ENCODE measurements at places on chromosomes 6 and 20.

DNA sequence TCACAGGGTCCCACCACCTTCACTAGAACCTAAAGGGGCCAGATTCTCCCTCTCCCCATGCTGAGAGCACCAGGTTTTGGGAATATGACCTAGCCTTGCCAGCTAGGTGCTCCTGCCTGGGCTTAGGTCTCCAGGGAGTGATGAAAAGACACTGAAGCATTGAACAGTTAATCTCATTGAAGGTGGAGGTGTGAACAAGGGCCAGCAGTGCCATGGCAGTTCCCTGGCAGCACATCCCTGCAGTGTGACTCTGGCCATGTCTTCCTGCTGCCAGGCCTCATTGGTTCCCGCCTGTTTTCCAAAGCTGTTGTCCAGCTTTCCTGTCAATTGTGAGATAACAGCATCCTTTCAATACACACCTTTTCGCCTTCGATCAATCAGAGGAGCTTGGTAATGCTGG, 10.9 kb downstream of the PPIL6 start:
- DNase-seq: no peak

- no peak for DNase-seq
These were observed 91.0 kb downstream of the COL12A1 start for GRCh38 chr6:75114806-75115205.

DNA sequence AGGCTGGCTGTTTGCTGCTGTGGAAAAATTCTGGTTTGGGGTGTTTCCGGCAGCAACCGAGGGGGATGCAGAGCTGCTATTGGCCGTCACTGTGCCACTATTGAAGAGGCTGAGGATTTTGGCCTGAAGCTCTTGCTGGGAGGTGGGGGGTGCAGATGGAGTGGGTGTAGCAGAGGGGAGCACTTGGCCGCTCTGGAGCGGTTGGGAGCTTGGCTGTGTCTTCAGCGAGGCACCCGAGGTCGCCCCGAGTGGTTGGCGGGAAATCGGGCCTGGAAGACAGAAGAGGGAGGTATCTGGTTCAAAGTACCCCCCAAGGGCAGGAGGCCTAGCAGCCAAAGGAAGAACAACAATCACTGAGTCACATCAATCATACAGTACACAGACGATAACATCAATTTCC, 27.1 kb downstream of the NCOA5 start:
- no peak for DNase-seq

- no peak for DNase-seq
These were observed 17.2 kb upstream of the SPAG4 start for GRCh38 chr20:35598476-35598875.

DNA sequence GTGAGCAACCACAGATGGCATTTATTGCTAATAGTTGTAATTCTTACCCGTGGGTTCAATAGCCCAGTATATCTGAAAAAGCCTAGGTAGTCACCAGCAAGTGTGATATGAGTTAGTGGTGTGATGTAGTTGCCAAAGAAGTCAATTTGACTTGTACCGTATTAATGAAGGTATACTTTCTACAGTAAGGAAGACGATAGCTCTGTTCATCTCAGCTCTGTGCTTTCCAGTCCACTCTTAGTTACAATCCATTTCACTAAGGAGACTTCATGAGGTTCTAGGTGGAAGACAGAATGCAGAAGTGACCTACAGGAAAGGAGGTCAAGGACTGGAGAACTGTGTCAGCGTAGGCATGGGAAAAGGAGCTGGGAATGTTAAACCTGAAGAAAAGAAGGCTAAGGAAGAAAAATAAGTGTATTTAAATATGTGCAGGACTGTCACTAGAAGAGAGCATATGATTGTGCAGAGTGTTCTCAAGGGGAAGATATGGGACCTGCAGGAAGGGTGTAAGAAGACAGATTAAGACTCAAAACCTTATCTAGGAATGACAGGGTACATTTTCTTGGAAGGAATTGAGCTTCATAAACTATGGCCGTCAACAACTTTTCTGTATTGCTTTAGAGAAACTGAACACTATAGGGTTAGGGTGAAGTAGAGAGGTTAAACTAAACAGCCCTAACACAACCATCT, 116.9 kb upstream of the SCGN start:
- DNase-seq: no peak

GRCh38 chr6:36862164-36862847, 12.3 kb downstream of the PPIL1 start:
- no peak for DNase-seq

DNA sequence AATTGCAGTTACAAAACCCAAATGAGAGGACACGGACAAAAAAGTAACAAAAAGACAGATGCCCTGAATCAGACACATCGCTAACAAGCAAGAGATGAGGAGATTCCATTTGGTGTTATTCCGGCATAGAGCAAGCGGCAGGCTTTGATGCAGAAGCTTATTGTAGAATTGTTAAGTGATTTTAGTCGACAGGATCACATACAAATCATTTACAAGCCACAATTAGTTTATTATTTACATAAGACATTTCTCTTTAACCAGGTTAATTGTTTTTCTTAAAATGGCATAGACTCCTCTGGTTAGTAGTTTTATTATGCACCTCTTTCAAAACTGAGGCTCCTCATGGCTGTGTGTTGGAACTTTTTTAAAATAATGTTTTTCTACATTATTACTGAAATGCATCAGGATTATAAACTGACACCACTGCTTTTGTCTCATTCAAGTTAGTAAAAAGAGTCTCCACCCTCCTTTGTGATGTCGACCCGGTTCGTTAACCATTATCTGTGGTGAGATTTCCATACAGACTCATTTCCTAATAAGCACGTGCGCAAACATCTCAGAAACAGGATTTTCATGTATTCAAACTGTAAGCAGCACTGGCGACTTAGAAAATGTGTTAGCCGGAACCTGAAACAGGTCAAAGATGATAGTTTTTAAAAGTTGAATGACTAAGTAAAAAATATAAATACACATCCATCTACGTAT, 119.8 kb downstream of the COL12A1 start:
- DNase-seq: no peak

GRCh38 chr6:90021711-90022110, 127.4 kb downstream of the GJA10 start:
- no peak for DNase-seq

DNA sequence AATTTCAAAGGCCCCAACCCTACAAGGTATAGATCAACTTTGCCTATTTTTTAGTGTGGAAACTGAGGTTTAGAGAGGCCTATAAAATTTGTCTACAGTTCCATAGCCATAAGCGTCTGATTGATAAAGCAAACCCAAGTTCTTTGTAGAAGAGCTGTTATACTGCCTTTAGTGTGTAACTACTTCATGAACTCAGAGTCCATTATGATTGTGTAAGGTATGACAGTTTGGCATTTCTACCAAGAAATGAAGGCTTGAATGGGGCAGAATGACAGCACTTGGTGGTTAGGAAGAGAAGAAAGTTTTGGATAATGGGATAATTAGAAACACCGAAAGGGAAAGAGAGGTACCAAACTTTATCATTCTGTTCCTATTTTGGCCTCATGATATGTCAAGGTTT, 38.1 kb downstream of the SMAP1 start:
- DNase-seq: no peak

DNA sequence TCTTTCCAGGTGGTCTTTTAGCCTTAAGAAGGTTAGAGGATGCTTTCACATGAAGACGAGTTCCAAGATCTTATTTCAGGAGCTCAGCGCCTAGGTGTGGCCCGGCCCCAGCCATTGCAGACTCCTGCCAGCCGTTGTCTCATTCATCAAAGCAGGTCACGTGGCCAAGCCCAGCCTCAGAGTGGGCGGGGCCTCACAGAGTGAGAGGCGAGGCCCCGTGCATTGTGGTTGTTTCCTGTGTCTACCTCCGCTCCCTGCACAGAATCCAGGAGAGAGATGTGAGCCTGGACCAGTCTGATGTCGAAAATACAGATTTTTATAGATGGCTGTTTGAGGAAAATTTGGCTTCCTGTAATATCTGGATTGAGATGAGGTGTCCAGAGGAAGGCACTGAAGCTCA, 49.2 kb upstream of the CST5 start:
- no peak for DNase-seq

GRCh38 chr6:55136916-55137315, 37.4 kb upstream of the HCRTR2 start:
- no peak for DNase-seq

- DNase-seq: no peak
These were observed 184.2 kb upstream of the SPTLC3 start for GRCh38 chr20:12824328-12825225.

DNA sequence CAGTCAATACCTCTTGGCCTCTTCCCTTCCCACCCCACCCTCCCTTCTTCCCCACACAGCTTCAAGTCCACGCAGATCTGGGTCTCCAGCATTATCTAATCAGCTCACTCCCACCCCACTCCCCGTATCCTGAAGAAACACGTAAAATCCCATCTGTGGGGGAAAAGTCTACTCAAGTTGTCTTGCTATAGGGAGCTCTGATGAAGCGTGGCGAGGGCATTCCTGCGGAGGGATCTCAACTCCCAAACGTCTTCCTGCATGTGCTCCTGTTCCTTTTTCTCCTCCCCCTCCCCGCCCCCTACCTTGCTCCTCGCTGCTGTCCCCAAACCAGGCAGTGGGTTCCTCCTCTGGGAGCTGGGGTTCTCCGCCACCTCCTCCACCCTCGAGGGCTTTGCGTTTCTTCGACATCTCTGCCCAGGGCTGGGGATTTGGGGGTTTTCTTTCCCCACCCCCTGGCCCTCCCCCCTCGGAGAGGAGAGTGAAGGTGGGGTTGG, 181.8 kb downstream of the TBXT start:
- no peak for DNase-seq

DNA sequence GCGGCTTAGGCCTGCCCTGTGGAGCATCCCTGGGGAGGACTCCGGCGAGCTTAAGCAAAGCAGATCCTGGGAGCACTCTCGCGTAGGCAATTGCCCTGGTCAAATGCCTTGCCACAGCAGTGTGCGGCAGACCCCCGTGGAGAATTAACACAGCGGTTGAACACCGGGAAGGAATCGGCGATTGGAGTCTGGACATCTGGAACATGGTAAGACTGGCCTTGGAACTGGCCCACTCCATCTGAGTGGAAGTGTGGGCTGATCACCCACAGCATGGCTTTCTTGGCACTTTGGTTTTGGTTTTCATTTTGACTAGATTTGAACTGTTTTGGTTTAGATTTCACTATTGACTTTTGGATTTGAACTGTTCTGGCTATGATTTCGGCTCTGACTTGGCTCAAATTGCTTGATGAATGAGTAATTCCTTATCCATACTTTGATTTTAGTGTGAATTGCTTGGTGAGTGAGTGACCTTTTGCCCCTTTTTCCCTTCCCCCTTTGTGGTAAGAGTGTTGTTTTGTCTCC, 300.7 kb downstream of the RNGTT start:
- no peak for DNase-seq

DNA sequence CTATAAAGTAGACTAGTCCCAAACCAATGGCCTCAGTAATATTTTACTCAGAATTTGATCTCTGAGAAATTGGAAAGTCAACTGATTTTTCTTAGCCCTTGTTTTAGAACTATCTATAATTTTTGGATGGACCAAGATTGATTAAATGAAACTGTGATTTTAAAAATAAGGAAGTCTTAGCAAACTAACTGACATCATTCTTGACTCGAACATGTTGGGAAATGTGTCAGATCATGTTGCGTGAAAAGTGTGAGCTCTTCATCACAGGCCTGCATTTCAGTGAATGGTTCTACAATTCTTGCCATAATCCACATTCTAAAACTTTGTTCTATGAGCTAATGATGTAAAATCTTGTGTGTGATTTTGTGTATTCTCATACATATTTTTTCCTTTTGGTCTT, 11.0 kb downstream of the TNFAIP3 start:
- DNase-seq: no peak

DNA sequence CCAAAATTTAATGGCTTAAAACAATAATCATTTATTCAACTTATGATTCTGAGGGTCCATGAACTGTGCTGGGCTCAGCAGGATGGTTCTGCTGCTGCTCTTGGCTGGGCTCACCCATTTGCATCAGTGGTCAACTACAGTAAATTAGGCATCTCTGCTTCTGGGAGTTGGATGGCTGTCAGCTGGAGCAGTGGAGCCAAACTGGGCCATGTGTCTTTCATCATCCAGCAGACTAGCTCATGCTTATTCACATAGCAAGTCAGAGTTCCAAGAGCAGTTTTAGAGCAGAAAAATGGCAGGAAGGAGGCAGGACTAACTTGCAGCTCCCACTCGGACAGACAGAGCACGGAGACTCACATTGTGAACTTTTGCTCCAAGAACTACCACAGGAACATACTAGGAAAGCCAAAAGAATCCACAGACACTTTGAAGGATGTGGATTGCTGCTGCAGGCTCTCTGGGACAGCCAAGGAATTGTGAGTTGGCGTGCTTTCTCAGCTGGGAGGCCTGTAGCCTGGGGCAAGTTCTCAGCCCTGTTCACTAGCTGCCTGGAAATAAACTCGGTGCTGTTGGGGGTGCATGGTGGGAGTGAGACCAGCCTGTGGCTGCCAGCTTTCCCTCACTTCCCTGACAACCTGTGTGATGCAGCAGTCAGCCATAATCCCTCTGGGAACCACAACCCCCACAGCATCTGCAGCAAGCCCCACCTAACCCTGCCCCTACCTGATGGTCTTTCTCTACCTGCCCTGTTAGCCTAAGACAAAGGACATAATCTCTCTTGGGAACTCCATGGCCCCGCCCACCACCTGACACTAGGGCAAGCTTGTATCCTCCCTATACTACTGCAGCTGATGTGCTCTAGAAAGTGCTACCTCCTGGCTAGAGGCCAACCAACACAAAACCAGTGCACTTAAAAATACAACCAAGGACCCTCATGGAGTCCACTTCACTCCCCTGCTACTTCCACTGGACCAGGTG, 129.0 kb downstream of the JPH2 start:
- no peak for DNase-seq

Measured in stimulated activated CD8-positive, alpha-beta memory T cell treated with anti-CD3 and anti-CD28 coated beads, Interleukin-2, amount 100 ng/mL, for 1 hour (primary cell).